ENCODE measurements at places on chromosomes 6 and 20.

DNA sequence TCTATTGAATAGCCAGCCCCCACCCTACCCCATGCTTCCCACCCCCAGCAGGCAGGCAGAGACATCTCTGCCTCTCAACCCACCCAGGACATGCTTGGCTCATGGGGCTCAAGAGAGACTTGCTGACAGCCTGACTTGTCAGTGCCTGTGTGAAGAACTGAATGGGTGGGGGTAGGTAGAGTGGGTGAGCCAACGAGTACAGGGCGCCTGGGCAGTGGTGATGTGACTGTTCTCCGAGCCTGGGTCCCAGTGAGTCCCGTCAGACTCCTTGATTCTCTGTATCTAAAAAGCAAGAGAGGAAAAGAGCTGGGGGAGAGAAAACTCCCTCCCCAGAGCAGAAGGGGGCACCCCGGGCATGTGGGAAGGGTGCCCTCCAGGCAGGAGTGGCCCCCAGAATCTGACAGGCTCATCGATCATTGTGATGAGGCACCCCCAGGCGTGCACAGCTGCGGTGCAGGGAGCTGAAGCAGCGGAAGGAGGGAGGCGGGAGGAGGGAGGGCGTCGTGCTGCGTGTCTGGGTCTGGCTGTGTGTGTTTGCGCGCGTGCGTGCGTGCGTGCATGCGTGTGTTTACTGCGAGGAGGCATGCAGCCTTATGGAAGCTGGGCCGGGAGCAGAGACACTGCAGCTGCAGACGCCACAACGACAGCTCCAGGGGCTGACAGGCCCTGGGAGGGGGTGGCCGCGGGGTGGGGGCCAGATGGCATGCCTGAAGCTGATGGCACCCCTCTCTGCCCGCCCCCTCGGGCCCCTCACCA lies 40.2 kb downstream of the FOXP4 start:
- no peaks in the 10 kb centered on the region for H3K4me1 ChIP-seq
- H3K27ac ChIP-seq, result no peak overlapping the region
- peaks cover 3% of the 10 kb centered on the region for H3K36me3 ChIP-seq
- peaks cover 3% of the 10 kb centered on the region for H3K27me3 ChIP-seq
- no peak for DNase-seq
- H3K4me3 ChIP-seq, result no peak overlapping the region

- DNase-seq, result peak; percentile 65
- H3K4me1 ChIP-seq, result peaks cover 64% of the 10 kb centered on the region
Measured at GRCh38 chr6:159727717-159728445, 575 bp downstream of the WTAP start.

DNA sequence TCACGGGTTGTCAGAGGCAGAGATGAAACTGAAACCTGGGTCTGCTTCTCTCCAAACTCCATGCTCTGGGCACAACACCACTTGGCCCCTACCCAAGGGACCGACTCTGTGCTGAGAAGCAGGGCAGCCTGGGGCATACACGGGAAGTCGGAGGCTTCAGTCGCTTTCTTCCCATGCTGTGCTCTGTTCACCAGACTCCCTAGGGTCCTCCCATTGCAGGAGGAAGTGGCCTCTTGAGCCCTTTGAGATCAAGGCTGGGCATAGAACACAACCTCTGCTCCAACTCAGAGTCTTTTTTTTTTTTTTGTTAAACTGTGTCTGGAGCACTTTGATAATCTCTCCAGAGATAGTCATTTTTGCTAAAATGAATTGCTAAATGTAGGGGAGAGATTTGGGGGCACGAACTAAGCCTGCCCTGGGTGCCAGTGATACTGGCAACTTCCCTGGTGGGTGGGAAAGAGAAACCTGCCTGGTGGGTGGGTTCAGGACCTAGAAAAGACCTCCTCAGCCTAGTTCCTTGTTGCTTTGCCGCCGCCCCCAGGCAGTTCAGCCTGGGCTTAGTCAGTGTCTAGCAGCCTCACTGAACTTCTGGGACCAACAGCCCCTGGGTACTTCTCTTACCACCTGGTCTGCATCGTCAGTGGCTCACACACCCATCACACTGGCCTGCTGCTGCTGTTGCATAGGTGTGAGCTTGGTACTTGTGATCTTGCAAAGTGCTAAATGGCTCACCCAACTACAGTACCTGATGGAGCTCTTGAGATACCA lies 62.0 kb downstream of the PPP1R14C start:
- DNase-seq, result no peak
- H3K27ac ChIP-seq, result no peak overlapping the region
- H3K4me1 ChIP-seq, result no peaks in the 10 kb centered on the region
- H3K4me3 ChIP-seq, result no peak overlapping the region
- H3K36me3 ChIP-seq, result no peaks in the 10 kb centered on the region

GRCh38 chr20:10111139-10111958 lies 76.6 kb downstream of the ANKEF1 start:
- H3K27ac ChIP-seq, result no peak overlapping the region
- no peaks in the 10 kb centered on the region for H3K27me3 ChIP-seq

DNA sequence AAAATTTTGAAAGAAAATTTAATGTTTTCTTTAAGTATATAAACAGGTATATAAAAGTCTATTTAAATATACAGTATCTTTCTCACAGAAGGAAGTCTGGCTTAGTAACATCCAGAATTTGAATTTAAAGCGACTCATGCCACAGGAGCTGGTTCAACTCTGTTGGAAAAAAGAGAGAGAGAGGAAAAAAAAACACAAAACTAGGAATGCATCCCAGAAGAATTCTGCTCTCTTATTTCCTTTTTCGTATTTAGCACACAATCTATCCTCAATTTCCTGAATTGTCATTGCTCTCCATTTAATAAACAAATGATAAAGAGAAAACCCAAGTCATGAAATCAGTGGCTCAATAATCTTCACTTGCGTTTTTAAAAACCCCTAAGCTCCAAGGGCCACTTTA lies 107.5 kb upstream of the SCAF8 start:
- H3K4me1 ChIP-seq, result no peaks in the 10 kb centered on the region
- no peak overlapping the region for H3K27ac ChIP-seq
- H3K4me3 ChIP-seq, result no peak overlapping the region
- H3K27me3 ChIP-seq, result no peaks in the 10 kb centered on the region
- DNase-seq, result no peak
- no peaks in the 10 kb centered on the region for H3K36me3 ChIP-seq

DNA sequence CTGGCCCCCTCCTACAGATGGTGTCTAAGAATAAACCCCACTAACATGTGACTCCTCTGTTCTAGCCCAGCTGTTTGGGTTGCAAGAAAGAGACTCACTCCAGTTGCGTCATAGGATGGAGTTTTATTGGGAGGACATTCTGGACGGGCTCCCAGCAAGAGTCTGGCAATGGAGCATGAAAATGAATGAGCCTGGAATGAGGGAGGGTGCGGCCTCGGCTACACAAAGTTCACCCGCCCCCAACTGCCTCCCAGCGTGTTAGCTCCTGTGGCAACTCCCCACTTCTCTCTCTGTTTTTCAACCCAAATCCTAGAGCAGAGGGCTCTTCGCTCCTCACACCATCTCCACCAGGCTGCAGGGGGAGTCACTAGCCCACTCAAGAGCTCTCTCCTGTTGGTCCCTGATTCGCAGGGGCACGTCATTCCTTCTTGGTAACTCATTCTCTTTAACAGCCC lies 5.1 kb upstream of the ADAM33 start:
- no peak overlapping the region for H3K27ac ChIP-seq
- DNase-seq, result no peak
- H3K4me3 ChIP-seq, result no peak overlapping the region
- no peaks in the 10 kb centered on the region for H3K4me1 ChIP-seq

- no peak overlapping the region for H3K4me3 ChIP-seq
- H3K27ac ChIP-seq, result no peak overlapping the region
- H3K36me3 ChIP-seq, result no peaks in the 10 kb centered on the region
- H3K27me3 ChIP-seq, result peaks cover 18% of the 10 kb centered on the region
Measured at GRCh38 chr6:168934660-168935627, 318.7 kb downstream of the THBS2 start.

DNA sequence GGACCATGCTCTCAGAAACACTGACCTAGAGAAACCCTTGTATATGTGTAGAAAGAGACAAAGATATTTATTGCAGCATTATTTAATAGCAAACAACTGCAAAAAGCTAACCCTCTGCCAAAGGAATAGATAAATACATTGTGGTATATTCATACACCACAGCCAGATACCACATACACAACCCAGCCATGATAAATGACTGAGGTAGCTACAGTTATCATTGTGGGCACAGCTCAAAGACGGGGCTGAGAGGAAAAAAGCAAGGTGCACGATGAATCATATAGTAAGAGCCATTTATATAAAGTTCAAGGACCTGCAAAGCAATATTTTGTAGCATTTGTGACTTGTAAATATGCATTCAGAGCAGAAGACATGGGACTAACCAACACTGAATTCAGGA lies 30.8 kb downstream of the RSPO4 start:
- no peak overlapping the region for H3K27ac ChIP-seq
- no peaks in the 10 kb centered on the region for H3K36me3 ChIP-seq
- H3K4me1 ChIP-seq, result peaks cover 3% of the 10 kb centered on the region
- H3K4me3 ChIP-seq, result no peak overlapping the region
